ENCODE measurements at places on chromosomes 4 and X. TPM values are rescaled to one million over a fixed set of nuclear protein-coding genes. Genes with fewer than 3 reads are reported as not detected.

DNA sequence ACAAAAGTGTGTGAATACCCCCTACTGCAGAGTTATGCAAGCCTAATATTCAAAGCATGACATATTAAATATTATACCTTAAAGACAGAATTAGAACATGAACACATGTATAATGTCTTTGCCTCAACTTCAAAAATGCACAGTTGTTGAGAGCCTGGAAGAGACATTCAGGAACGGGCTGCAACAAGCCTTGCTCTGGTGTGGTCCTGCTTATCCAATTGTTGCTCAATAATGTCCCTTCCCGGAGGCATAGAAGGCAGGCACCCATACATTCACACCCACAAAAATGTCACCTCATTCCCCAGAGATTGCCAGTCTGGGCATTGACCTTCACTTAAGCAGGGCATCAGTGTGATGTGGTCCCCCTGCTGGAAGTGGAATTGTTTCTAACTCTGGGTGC is 238.8 kb downstream of the CBR4 start:
- DNase-seq = peak; percentile 35

AMELX gene
- not detected for total RNA-seq

GRCh38 chrX:122943918-122944317 is 240.2 kb upstream of the GRIA3 start:
- peak; percentile 82 for DNase-seq

DMD gene
- total RNA-seq = 19.3 TPM

CXCL11 gene
- not detected for total RNA-seq

- no peak for DNase-seq
These were observed 284.3 kb upstream of the RASGEF1B start for GRCh38 chr4:81756042-81756441.

- DNase-seq = peak; percentile 49
These were observed 12.7 kb downstream of the ACOX3 start for GRCh38 chr4:8427761-8428287.

GRCh38 chr4:98341309-98341708 is 80.1 kb downstream of the RAP1GDS1 start:
- DNase-seq = no peak

DNA sequence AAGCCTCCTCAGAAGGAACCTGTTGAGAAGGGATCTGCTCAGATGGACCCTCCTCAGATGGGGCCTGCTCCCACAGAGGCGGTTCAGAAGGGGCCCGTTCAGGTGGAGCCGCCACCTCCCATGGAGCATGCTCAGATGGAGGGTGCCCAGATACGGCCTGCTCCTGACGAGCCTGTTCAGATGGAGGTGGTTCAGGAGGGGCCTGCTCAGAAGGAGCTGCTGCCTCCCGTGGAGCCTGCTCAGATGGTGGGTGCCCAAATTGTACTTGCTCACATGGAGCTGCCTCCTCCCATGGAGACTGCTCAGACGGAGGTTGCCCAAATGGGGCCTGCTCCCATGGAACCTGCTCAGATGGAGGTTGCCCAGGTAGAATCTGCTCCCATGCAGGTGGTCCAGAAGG is 22.9 kb downstream of the REST start:
- DNase-seq = no peak

GRCh38 chr4:87067124-87067885 is 132.5 kb downstream of the AFF1 start:
- DNase-seq = no peak

DNA sequence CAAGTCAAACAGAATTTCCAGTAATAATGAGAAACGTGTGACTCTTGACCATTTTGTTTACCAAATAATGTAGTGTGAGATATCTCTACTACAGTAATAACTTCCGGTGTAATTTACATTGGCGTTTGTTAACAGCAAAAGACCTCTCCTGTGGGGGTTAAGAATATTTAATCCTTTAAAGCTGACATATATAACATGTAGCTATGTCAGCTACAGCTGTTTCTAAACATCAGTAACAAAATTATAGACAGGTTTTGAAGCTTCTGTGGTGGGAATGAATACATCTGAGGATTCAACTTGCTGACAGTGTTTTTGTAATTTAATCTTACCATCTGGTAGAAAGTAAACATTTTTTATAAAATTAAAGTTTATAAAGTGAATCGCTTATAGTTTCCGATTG is 73.6 kb upstream of the TENM3 start:
- no peak for DNase-seq

ADH1A gene
- total RNA-seq = 0.21 TPM

ELOVL6 gene
- 23.5 TPM for total RNA-seq

- no peak for DNase-seq
These were observed 115.1 kb downstream of the STK32B start for GRCh38 chr4:5166377-5166776.

GPR78 gene
- not detected for total RNA-seq

DNA sequence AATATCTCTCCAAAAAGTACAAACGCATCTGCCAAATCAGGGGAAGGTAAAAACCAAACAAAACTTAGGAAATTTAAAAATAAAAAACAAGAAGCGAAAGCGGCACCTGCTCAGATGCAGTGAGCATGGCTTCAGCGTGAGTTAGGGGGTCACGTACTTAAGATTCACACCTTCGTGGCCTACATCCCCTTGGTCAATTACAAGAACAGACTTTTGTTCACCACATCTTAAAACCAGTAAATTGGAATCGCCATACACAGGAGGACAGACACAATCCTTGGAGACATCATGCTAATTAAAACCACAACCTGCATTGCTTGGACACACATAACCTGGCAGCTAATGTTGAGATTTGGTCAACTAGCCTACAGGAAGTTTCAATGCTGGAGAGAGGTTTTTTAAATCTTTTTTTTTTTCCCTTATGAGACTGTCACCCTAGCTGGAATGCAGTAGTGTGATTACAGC is 12.5 kb upstream of the SEL1L3 start:
- no peak for DNase-seq

DNA sequence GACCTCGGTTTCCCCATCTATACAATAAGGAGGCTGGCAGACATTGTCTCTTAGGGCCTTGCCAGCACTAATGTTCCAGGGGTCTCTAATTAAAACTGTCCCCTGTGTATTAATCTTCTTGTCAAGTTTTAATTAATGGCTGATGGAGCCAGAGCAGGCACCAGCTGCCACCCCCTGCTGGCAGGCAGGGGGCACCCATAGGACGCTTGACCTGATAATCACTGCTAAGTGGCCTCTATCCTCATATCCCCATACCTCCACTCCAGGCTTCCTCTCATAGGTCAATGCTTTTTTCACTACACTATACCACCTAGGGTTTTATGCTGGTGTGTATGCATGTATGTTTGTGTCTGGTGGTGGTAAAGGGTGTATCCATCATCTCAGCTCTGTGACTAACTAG is 89.4 kb downstream of the EFNB1 start:
- no peak for DNase-seq

DNA sequence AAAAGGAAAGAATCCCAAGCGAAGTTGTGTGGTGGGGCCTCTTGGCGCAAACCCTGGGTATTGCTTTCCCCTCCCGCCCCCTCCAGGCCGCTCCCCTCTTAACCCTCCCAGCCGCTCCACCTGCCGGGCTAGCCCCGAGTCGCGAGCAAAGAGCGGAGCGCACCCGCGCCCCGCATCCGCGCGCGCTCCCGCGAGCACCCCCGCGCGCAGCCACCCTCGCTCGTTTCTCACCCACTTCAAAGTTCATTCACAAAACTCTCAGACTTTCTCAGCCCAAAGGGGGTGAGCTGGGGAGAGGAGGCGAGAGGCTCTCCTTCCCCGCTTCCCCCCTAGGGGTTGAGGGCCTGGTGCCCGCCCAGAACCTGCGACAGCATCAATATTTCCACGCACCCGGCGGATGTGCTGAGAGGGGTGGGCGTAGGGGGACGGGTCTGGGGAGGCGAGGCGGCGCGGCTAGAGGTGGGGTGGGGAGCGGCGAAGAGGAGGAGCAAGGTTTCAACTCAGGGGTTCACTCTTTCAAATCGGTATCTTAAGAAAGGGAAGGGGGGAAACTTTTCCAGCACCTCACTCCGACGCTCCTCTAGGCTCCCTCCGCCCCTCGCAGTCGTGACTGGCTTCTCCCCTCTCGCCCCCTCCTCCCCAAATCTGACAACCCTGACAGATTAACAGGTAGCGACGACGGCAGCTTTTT is 1.8 kb downstream of the MAML3 start:
- no peak for DNase-seq

DNA sequence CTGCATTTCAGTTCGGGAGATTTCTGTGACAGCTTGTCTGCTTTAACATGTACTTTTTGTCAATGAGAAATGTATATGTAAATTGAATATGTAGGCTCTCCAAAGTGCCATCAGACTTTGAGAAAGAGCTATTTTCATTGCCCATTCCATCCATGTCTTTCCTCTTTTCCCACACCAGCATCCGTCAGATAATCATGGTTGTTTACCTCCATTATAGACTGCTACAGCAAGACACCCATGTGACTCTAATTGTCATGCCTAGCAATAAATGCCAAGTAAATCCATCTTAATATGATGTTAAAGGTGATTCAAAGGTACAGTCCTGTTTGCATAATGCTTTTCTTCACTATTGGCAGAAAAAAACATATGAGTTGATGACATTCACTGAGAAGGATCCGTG is 1019.3 kb upstream of the GRID2 start:
- DNase-seq = no peak

DNA sequence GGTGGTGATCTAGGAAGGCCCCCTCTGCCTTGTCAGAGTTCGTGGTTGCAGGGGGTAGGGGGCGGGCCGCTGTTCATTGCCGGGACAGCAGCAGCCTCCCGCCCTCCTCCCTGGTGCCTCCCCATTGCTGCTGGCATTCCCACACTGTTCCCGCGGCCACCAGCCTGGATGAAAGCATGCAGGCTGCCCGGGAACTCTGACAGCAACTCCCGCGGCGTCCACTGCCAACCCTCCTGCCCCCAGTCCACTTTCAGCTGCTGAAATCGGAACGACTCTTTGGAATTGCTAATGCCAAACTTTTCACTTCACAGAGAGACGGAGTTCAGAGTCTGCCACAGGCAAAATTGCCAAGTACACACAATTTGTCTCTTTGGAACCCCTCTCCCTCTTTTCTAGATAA is 121.9 kb downstream of the BEND2 start:
- no peak for DNase-seq

DNA sequence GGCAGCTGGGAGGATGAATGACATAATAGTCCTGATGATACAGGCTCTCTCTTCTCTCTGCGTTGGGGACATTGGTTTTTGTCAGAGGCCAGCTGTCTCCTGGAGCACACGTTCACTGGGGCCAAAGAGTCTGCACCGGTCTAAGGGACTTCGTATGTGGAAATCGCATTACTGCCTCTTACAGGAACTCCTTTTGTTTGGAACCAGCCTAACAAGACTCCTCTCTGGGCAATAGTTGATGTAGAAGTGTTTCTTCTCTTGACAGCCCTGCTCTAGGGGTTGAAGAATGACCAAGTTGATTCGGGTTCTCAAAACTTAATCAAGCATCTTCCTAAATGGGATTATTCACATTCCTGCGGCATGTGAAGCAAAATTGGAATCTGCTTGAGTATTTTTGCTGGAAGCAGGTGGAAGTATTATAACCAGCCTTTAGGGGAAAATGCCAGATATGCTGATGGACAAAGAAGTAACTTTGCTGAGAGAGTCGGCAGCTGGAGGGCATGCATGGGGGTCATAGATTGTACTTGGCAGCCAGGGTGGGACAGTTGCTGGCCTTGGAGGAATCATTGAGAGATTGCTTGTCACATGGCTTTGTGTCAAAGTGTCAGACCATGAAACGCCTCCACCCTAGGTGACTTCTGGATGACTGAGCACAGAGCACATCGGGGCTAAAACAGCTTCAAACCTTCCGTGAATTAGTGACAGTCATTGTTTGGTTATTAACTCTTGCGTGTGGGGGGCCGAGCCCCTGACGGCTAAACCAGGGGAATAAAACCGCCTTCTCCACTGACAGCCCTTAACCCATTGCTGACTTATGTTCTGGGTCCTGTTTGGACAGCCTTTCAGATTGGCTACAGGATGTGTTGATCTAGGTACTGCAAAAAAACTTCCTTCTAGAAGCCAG is 34.4 kb upstream of the SLC34A2 start:
- no peak for DNase-seq

- DNase-seq = no peak
These were observed 272.1 kb upstream of the TRAM1L1 start for GRCh38 chr4:117357437-117357836.

DNA sequence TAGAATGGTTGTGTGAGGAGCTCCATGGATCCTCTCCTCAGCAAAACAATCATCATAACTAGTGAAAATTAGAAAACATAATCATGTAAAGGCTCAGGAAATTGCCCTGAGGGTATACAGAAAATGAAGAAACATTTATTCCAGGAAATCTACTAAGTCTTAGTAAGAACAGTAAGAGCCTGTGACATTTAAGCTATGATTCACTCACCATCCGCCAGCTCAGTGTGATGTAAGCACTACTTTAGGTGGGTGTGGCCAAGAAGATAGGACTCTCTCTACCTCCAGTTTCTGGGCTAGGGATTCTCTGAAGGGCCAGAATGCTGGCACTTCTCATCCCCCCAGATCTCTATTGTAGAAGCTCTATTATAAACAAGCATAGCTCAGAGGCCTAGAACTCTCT is 147.5 kb downstream of the DLG3 start:
- DNase-seq = peak; percentile 87

DNA sequence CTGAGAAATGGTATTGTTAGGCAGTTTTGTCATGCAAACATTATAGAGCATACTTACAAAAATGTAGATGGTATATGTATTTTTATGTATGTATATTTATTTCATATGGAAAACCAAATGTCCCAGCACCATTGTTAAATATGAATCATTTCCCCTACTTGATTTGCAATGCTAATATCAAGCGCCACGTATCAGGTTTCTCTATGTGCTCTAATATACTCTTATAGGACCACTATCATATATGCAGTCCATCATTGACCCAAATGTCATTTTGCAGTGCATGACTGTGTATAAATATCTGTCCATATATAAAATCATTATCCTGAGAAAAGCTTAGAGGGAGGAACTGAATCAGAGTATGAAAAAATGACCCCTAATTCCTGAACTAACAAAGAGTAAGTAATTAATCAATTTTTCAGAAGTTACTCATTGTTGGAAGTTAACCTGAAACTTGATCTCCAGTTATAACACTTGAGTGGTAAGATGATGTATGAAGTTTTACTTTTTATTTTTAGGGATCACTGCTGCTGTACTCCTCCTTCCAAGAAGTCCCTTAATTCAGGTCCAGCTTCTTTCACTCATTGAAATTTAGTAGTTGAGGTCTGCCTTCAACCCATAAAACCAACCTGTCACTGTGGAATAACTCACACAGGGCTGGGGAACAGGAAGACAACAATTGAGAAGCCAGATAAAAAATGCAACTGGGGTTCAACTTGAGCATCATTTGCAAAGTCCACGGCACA is 134.8 kb upstream of the LDB2 start:
- DNase-seq = no peak
